ENCODE measurements at places on chromosomes 7 and 10.
A peak's percentile ranks its signal among the peaks of the same experiment; 100 is the strongest.

GRCh38 chr10:17673471-17674061 lies 29.6 kb downstream of the STAM start:
- peak; percentile 96 for DNase-seq

DNA sequence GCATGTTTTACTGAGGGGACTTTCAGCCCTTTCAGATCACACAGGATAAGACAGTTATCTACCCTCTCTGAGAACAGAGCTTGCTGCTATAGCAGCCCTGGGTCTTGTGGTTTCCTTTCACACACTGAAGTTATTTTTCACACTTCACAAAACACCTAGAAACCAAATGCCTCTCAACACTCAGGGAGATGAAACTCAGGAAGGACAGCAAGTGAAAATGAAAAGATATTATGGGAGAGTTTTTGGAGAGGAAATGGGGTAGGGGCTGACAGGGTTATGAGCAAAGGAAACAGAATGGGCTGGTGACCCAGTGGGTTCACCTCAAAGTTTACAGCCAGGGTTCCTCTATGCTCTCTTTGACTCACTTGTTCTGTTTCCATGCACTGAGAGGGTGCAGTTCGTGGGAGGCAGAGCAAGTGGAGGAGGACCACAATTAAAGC lies 17.0 kb upstream of the GIMAP2 start:
- peak; percentile 89 for DNase-seq

DNA sequence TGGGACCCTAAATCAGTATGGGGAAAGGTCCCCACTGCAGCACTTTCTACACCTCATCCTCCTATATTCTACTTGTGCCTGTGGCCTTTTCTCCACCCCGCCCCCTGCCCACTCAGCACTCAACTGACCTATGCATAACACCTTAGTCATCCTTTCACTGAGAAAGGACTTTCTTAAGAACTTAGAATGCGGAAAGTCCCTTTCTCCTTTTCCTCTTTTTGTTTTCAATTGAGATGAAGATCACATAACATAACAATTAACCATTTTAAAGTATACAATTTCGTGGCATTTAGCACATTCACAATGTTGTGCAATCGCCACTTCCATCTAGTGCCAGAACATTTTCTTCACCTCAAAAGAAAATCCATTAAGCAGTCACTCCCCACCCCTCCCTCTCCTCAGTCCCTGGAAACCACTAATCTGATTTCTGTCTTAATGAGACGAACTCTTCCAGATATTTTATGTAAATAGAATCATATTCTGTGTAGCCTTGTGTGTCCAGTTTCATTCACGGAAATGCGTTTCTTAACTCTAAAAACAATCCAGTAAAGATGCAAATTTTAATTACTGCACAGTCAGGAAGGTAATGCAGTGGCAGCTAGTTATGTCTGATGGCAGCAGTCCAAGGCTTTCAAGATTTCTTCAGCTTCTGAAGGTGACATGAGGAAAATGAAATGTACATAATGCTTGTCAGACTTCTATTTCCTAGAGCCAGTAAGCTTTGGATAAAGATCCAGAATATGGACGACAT lies 41.7 kb downstream of the FAS start:
- DNase-seq: no peak

- no peak for DNase-seq
Measured at GRCh38 chr7:12294701-12295100, 83.6 kb downstream of the TMEM106B start.

GRCh38 chr7:137960020-137960419 lies 41.9 kb downstream of the CREB3L2 start:
- DNase-seq: no peak

DNA sequence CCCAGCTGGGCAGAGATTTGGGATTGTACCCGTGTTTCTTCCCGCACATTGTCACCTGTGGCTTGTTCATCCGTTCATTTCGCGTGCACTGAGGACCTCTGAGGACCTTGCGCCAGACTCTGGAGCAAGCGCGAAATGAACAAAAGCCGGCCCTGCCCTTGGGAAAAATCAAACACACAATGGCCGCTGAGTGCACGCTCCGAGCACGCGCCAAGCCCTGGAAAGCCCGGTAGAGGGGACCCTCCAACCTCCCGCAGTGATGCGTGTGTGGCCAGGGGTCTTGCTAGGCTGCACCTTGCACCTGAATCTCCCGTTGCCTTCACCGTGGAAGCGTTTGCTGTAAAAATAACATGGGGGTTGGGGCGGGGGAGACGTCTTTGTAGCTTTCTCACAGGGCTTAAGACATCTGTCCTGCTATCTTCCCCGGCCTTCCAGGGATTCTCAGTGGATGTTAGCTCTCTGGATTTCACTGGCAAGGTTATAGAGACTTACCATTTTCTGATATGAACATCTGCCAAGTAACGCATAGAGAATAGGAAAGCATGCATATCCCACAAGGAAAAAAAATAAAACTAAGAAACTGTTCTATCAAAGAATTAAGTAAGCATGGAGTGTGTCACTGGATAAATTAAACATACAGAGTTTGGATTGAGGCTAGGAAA lies 37.3 kb downstream of the ZNF777 start:
- no peak for DNase-seq

GRCh38 chr10:85602713-85603112 lies 763.9 kb downstream of the GRID1 start:
- no peak for DNase-seq

GRCh38 chr7:81482600-81483186 lies 287.2 kb downstream of the HGF start:
- no peak for DNase-seq
